ENCODE measurements at places on chromosomes 3 and 15. TPM values are rescaled to one million over a fixed set of nuclear protein-coding genes. Genes with fewer than 3 reads are reported as not detected.
A peak's percentile ranks its signal among the peaks of the same experiment; 100 is the strongest.

The GOLGA8M gene
- total RNA-seq = 0.67 TPM

The LDHAL6B gene
- total RNA-seq = not detected

The FBXW12 gene
- not detected for total RNA-seq

The MAP2K5 gene
- total RNA-seq = 13.5 TPM

The FBXL22 gene
- 17.7 TPM for total RNA-seq

DNA sequence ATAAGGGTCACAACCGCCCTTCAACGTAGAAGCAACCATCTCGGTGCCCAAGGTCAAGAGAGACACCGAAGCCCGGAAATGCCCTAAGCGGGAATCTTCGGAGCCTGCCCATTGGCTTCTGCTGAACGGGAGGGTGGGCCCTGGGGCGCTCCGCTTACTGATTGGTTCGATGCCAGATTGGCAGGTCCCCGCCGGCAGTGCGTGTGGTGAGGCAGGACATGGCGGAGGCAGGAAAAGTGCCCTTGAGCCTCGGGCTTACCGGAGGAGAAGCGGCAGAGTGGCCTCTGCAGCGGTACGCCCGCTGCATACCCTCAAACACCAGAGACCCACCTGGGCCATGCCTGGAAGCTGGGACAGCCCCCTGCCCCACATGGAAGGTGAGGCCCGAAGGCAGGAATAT, at the start of gene REC114:
Gene REC114, plus strand, starts transcription at position 197 of the 400 bp plus-strand sequence. Its CDS starts 22 bp downstream, at position 219.
- DNase-seq = no peak

DNA sequence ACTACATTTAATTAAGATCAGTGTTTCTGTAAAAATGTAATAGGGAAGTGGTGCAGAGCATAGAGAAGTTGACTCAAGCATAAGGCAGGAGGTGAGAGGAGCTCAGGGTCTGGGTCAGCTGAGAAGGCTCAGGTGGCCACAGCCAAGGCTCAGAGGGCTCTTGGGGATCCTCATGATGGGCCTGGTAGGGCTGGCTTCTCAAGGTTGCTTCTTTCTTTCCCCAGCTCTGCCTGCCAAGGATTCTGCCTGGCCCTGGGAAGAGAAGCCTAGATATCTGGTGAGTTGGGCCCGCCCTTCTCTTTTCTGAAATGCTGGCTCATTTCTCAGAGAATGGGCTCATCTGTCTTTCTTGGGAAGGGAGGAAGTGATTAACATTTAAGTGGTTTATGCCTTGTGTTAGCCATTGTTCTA, 6.5 kb downstream of the ZNF589 start:
- DNase-seq = peak; percentile 67

GRCh38 chr3:196232154-196232881, 16.0 kb downstream of the SLC51A start:
- DNase-seq = no peak

GRCh38 chr15:64917211-64917610, 5.5 kb downstream of the ANKDD1A start:
- DNase-seq = no peak

DNA sequence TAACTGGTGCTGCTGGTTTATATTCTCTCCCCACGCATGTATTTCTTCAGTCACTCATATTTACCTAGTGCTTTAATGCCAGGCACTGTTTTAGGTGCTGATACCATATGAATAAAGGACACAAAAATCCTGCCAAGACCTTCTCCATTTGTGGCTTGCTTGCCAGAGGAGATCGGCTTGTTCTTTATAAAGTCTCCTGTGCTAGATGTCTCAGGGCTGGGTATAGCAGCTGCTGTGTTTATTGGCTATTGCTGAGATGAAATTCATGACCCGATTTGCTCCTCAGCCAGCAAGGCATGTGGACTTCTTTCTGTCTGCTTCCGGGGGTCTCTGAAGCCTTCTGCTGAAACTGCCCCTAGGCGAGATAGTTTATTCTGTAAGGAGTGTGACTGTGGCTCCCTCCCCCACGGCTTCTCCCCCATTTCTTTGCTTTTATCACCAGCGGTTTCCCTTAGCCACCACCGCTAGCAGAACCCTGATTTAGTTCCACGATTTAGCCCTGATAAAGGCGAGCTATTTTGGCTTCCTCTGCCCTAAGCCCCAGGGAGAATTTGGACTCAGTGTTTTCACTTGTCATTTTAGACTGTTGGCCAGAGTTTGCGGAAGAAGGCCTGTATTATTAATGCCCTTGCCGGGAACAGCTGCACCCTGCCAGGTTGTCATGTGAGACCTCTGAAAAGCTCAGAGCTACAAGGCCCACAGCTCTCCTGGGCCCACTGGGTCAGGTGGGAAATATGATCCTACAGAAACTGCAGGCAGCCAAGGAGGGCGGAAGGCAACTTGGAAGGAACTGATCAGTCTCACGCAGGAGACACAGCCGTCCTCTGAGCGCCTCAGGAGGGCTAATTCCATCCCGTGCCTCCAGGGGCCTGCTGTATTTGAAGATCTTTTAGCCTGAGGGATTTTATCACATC, 46.8 kb downstream of the ST6GAL1 start:
- peak; percentile 88 for DNase-seq

DNA sequence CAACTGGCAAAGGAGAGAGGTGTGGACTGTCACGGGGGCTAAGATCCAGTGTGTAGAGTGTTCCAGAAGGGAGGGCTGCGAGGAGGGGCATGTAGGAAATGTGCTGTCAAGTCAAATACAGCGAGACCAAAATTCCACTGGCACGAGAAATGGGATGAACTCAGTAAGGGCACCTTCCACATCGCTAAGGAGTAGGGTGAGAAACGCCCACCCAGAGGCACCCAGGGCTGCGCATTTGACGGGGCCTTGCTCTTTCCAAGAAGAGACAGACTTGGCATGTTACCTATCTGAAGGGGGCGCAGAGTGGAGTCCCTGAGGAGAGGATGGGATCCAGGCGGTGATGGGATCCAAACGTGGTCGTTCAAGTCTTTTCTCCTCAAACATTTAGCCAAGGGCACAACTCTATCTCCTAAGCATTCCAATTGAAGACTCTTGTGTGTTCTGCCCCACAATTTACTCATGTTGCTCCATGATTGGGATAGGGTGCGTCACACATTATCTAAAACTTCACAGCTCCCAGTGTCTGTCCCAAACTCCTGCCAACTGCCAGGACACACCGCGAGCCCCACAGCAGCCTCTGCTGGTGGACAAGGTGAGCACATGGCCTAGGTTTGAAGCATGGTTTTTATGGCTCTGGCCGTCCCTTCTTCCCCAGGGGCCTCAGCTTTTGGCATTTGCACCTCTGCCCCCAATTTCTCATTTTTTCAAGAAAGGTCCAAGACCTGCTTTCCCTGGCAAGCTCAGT, 7.6 kb downstream of the SELENOS start:
- no peak for DNase-seq

- DNase-seq = peak; percentile 66
Observed at GRCh38 chr3:195198426-195199346, 72.3 kb downstream of the XXYLT1 start.

GRCh38 chr3:171312741-171313140, 147.5 kb downstream of the TNIK start:
- no peak for DNase-seq

- DNase-seq = no peak
Observed at GRCh38 chr3:4656059-4656458, 162.9 kb downstream of the ITPR1 start.
